Pons (tissue), 1 donor: ENCODE measurements at places on chromosomes 4 and X.

- peak; percentile 16 for DNase-seq
Measured at GRCh38 chrX:97529536-97530200, 646.0 kb downstream of the RPA4 start.

- no peak for DNase-seq
Measured at GRCh38 chrX:48068096-48068887, 3.1 kb downstream of the ZNF630 start.

GRCh38 chrX:72393836-72394517 is 88.3 kb upstream of the CITED1 start:
- no peak for DNase-seq

- DNase-seq, result no peak
Measured at GRCh38 chr4:187424636-187425035, 570.9 kb upstream of the ZFP42 start.

DNA sequence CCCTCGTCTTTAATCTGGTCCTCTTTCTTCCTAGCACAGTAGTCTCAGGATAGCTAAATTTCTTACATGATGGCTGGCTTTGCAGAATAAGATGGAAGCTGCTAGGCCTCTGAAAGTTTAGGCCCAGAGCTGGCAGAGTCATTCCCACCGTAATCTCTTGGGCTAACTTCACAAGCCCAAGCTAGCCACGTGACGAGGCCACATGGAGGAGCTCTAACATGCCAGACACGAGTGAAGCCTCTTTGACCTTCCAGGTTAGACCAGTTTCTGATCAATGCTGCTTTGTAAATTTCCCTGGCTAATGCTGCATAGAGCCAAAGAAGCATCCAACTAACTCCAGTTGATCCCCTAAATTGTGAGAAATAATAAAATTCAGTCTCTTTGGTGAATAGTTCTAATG is 9.5 kb upstream of the CENPE start:
- DNase-seq, result peak; percentile 12

GRCh38 chr4:156915221-156915620 is 56.4 kb downstream of the PDGFC start:
- peak; percentile 51 for DNase-seq

DNA sequence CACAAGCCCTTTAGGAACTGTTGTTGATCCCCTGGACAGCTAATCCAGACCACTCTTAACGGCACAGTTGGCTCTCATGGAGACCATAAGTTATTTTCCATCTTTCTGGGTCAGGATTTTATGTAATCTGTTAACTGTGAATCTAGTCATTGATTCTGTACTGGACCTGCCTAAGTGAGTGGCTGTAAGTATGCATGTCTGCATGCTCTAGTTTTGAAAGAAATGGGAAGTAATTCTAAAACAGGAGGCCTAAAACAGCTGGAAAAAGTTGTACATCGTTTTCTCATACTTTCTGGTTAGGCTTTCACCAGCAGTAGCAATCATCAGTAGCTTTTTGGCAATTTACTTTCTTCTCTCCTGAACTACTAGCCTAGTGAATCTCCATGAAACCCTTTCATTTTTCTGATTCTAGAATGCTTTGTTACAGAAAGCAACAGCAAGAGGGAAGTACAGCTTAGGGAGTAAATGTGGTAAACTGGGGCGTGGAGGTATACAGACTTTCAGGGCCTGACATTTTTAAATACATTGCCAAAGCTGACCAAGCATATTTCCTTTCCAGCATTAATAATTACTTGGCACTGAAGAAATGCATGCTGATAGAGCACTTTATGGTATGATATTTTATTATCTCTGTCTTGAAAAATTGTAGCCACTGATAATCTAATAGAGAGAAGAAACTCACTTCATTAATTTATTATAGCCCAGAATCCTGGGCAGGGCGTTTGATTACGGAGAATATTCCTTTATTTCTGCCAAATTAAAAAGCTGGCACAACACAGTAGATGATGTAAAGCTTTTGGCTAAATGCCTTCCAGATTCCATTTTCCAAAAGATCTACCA is 202.7 kb downstream of the BANK1 start:
- DNase-seq, result no peak

GRCh38 chr4:113694008-113694407 is 67.5 kb downstream of the CAMK2D start:
- DNase-seq, result no peak

GRCh38 chr4:172245516-172245915 is 432.3 kb downstream of the GALNTL6 start:
- DNase-seq, result no peak

- no peak for DNase-seq
Measured at GRCh38 chr4:188550296-188550695, 411.1 kb downstream of the TRIML1 start.

- DNase-seq, result no peak
Measured at GRCh38 chr4:70747874-70748273, 26.1 kb downstream of the RUFY3 start.

DNA sequence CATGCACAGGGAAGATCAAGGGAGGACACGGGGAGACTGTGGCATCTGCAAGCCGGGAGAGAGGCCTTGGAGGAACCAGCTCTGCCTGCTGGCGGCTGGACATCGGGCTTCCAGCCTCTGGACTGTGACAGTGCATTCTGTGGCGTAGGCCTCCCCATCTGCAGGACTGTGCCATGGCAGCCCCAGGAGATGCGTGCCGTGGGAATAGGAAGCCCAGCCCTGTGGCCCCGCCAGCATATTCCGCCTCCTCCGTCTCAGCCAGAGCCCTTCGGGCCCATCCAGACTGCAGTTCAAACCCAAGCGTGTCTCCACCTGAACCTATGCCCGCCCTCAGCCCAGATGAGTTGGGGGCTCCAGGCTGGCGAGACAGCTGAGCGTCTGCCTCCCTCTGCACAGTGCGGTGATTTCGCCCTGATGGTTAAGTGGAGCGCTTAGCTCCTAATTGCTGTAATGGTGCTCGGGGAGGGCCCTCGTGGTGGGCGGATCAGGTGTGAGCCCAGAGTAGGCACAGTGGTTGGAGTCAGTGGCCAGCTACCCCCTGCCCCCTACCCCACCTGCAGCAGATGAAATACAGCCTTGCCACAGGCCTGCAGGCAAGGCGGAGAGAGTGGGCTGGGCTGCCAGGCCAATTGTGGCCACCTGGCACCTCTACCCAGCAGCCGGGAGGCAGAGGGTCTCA is 133.9 kb downstream of the HMX1 start:
- DNase-seq, result no peak

DNA sequence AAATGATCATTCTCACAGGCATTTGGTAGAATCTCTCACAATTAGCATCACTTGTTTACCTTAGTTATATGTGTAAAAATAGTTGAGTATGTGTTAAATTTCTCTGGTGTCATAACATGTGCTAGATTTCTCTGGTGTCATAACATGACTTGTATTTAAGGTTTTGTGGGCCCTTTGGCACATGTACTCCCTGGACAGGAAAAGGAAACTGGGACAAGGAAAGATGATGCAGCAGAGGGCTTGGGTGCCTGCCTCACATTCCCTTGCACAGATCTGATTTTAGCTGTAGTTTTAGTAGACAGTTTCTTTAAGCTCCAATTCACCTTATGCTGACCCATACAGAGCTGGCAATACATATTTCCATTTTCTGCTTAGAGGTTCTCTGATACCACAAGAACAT is 726.0 kb downstream of the C4orf33 start:
- DNase-seq, result no peak

- DNase-seq, result no peak
Measured at GRCh38 chr4:66959207-66959606, 586.1 kb downstream of the CENPC start.

- no peak for DNase-seq
Measured at GRCh38 chrX:94400488-94400887, 726.5 kb downstream of the FAM133A start.

GRCh38 chrX:43707812-43708548 is 51.9 kb downstream of the MAOA start:
- DNase-seq, result no peak

DNA sequence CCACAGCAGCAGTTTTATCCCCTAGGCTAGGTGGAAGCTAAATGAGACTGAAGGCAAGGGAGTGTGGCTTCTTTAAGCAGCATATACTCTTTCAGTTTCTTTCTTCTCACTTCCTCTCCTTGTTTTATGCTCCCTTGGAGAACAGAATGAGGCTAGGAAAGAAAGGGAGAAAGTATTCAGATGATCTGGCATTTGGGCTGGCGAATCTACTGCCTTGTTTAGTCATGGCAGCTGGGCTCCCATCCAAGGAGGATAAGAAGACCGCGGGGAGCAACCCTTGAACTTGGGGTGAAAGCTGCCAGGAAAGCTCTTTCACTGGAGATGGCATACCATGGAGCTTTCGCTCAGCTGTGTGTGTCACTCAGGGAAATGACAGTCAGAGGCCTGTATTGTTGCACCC is 72.1 kb downstream of the ARHGEF38 start:
- peak; percentile 24 for DNase-seq

DNA sequence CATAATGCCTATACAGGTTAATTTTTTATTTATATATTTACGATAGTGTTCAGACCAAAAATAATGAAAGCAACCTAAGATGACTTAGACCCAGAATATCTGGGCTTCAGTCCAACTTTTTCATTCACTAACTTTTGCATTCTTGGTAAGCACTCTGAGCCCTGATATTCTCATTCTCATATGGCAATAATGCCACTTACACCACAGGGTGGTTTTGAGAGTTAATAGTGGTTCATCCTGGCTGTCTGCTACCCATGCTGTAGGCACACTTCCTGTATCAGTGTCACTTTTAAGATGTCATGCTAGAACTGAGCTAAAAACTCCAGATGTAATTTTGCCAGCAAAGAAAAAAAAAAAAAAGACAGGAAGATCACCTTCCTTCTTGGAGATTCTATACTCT is 508.7 kb upstream of the FMR1 start:
- no peak for DNase-seq

- no peak for DNase-seq
Measured at GRCh38 chr4:79334783-79335182, 8.9 kb upstream of the NAA11 start.

DNA sequence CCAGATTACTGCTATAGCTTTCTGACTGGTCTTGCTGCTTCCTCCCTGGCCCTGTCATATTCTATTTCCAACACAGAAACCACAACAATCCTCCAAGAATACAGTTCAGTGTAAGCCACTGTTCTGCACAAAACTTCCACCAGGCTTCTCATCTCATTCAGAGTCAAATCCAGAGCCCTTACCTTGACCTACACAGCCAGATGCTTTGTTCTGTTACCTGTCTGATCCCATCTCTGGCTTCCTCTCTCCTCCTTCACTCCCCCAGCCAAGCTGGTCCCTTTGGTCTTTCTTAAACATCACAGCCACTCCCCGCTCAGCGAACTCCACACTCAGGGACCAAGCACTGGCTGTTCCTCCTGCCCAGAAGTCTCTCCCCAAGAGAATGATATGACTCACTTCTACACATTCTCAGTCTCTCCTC is 84.8 kb upstream of the BMP2K start:
- peak; percentile 37 for DNase-seq

GRCh38 chr4:81519856-81520255 is 48.1 kb upstream of the RASGEF1B start:
- no peak for DNase-seq

- no peak for DNase-seq
Measured at GRCh38 chr4:107654694-107655093, 65.3 kb downstream of the PAPSS1 start.

DNA sequence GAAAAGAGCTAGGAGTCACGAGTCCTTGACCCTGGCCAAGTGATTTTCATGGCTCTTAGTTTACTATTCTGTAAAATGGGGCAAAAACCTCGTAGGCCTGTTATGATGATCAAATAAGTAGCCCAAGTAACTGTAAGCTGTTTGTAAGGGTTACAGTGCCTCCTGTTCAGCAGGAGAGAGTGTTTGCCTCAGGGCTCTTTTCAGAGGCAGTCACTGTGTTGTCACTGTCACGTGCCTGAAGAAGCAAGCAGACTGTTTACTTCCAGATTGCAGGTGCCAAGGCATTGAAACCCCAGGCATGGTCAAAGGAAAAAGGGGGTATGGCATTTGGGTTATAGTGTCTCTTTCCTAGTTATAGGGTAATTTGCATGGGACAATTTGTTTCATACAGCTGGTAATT is 4.5 kb downstream of the RAB39B start:
- no peak for DNase-seq

DNA sequence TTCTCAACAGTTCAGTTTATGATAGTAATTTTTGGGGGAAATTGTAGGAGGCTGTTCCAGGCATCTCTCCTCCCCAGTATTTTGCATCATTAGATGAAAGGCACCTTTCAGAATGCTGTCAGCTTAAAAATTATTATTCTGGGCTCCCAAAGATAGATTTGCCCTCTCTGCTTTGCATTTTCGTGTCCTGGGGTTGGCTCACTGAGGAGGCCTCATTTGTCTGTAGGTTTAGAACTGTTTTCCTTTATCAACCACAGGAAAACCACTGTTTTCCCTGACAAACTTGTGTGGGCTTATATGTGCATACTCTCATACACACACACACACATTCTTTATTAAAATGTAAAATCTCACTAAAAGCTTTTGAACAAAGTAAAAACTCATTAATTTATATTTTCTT is 197.2 kb upstream of the VCX3A start:
- DNase-seq, result no peak

GRCh38 chr4:10584042-10584441 is 100.5 kb downstream of the CLNK start:
- peak; percentile 40 for DNase-seq

DNA sequence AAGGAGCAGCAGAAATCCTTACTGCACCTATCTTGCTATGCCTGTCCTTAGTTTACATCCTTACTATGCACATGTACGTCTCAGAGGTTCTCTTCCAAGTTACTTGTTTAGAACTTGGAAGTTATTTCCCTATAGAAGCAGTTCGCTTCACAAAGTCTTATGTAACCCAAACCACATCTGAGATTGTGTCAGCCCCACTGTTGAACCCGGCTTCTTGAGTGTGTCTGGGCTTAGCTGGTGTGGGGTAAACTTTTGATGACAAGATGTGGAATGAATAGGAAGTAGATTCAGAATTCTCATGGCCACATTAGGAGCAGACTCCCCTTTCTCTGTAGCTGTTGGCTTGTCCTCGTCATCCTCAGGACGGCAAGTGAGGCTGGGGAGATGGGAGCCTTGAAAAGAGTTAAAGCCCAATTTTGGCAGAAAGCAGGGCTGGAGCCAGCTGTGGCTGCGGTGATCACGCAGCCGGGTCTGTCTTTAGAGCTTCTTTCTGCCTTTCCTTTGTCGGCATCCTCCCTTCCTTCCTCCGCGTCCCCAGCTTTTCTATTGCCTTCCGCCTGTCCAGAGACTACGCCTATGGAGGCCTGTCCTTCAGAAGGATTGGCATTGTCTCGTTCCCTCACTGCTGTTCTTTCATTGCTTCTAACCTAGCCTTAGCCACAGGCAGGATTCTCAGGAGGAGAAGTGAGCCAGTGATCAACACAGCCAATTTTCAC is 23.0 kb upstream of the LIMCH1 start:
- no peak for DNase-seq

- DNase-seq, result no peak
Measured at GRCh38 chr4:121380776-121381462, at the start of gene QRFPR. QRFPR (minus strand) TSS chr4:121381018; CDS start chr4:121380647, 371 bp downstream.
